ENCODE measurements at places on chromosomes 6 and 20.

DNA sequence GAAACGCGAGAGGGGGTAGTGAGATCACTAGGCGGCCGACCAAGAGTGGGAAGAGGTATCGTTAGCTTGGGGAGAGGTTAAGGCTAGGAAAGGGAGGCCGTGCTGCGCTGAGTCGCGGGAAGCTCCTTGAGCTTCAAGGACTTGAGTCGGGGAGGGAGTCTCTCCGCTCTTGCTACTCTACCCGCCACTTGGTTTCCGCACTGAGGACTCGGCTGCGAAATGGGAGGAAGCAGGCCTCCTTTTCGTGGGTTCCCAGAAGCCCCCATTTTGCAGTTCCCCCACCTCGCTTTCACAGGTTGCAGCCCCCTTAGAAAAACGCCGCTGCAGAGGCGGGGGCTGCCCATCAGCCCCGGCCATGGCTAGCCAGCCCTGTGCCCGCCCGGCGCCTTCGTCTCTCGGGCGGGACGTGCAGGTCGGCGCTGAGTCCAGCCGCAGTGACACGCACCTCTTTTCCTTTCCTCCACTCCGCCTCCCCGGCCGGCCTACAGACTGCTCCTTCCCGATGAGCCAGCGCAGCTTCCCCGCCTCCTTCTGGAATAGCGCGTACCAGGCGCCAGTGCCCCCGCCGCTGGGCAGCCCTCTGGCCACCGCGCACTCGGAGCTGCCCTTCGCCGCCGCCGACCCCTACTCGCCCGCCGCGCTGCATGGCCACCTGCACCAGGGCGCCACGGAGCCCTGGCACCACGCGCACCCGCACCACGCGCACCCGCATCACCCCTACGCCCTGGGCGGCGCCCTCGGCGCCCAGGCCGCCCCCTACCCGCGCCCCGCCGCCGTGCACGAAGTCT lies 4.9 kb downstream of the VGLL2 start:
- DNase-seq, result peak; percentile 38

GRCh38 chr6:28220257-28221133 lies 4.6 kb upstream of the ZSCAN9 start:
- no peak for DNase-seq

GRCh38 chr6:34059136-34059731 lies 86.7 kb downstream of the GRM4 start:
- no peak for DNase-seq

DNA sequence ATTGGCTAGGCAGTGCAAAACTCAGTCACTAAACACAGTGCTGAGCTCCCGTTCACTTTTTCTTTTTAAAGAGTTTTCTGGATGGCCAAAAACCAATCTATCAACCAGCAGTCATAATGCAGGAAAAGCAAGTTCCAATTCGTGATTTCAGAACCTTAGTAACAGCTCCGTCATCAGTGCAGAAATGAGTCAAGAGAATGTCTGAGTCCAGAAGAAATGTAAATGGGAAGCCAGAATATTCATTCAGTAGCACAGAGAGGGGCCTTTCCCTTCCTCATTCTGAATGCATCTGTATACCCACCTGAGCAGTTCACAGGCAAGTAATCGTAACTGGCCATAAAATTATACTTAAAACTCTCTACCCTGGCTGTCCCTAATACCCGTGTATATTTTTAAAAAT lies 20.4 kb downstream of the HUS1B start:
- DNase-seq, result no peak

GRCh38 chr20:46113113-46113470 lies 5.0 kb upstream of the CD40 start:
- DNase-seq, result no peak

DNA sequence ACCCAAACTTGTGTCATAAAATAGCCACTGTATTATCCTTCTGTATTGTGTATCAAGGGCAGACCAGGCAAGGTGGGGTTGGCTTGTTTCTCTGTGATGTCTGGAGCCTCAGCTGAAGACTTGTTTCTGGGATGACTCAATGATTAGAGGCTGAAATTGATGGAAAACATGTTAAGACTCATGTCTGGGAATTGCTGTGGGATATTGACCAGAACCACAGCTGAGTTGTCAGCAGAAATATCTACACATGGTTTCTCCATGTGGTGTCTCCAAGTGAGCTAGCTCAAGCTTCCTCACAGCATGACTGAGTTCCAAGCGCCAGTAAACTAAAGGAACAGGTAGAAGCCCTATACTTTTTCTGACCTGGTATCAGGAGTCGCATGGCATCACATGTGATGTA lies 128.5 kb upstream of the SYNDIG1 start:
- DNase-seq, result no peak

- no peak for DNase-seq
Measured at GRCh38 chr6:27112974-27113373, 134.5 kb upstream of the PRSS16 start.

GRCh38 chr6:43931201-43931600 lies 161.2 kb downstream of the VEGFA start:
- DNase-seq, result no peak

DNA sequence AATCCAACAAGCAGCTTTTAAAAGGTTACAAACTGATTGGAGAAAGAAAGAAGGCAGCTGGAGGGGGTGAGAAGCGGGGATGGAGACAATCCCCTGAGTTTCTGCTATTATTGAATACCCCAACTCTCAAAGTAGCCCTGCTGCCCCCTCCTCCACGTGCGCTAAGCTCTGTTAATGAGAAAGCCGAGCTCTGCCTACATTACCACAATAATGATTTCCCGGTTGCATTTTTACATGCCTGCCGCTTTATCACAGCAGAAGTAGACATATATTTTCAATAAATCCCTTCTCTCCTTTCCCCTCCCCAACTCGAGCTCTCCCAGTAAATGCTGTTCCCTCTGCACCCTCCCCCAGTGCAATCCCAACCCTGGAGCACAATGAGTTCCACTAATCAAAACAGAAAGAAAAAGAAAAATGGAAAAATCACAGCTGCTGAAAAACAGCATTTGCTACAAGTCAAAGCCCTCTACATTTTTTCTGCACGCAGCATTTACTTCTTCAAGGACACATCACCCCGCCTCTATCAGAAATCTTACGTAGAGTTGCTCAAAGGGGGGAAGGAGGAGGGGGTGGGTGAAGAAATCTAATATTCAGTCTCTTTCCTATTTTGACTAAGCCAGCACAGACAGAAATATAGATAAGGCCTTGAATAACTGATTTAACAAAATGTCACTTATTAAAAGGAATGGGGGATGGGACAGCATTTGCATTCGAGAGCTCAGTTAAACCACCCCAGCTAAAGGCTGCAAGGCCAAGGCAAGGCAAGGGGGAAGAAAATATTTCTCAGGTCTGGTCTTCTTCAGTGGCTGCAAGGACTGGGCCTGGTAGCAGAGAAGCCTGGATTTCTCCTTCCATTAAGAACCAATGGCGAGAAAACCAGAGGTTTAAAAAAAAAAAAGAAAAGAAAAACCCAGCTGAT lies 10.7 kb downstream of the TRERF1 start:
- DNase-seq, result no peak

GRCh38 chr6:79898076-79898475 lies 49.3 kb downstream of the ELOVL4 start:
- no peak for DNase-seq

DNA sequence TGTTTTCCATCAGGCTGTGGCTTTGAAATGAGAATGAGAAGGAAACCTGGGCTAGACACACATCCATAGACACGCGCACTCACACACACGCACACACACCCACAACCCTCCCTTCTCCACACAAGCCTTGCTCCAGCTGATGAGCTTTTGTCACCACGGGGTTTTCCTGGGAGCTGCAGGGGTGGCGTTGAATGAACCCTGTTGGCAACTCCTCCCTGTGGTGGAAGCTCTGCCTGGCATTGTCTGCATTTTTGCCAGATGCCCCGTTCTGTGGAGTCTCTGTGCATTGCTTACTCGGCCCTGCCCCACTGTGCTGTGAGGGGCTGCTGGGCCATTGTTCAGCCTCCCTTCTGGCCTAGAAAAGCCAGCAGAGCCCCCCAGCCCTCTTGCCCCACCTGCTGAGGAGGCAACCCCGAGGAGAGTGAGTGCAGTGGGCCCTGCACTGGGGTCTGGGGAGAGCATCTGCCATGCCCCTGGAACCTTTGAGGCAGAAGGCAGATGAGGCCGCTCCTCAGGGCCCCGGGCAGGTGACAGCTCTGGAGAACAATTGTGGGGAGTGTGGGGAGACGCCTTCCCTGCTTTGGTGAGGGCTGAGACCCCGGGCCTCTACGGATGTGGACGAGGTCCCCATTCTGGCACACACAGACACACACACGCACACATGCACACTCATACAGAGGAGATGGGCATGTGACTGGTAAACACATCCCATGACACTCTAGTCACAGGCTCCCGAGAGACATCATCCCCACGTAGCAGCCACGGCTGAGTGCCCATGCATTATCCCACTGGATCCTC lies 9.9 kb downstream of the ADIG start:
- no peak for DNase-seq

GRCh38 chr20:19361790-19362189 lies 149.3 kb downstream of the SLC24A3 start:
- no peak for DNase-seq

- DNase-seq, result no peak
Measured at GRCh38 chr20:25135031-25135430, 53.1 kb upstream of the VSX1 start.

DNA sequence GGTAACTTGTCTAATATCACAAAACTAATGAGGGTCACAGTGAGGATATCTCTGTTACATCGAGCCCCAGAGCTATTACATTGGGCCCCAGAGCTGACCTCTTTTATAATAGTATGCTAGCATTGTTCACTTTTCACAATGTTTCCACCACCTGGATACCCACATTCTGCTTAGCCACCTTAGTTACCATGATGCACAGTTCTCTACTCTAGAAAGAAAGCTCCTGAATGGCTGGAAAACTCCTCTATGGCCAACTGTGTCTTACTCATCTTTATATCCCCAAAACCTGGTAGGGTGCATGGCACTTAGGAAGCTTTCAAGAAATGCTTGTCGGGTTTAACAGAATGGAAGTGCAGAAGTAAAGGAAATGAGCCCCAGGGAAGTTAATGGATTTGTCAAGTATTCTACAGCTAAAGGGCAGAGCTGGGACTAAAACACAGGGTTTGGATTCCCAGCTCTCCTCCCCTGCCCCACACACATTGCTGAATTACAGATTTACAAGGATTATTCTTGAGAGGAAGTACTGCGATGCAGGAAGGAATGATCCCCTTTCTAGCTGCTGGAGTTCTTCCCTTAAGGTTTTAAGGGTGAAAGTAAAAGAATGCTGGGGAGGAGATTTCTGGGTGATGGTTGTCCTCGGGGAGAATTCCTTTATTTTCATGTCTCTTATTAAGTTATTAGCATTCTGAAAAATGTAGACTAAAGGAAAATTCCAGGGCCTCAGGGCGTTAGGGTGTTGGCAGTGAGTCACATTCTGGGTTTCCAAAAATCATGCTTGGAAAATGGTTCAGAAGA lies 16.1 kb upstream of the HINT3 start:
- no peak for DNase-seq

DNA sequence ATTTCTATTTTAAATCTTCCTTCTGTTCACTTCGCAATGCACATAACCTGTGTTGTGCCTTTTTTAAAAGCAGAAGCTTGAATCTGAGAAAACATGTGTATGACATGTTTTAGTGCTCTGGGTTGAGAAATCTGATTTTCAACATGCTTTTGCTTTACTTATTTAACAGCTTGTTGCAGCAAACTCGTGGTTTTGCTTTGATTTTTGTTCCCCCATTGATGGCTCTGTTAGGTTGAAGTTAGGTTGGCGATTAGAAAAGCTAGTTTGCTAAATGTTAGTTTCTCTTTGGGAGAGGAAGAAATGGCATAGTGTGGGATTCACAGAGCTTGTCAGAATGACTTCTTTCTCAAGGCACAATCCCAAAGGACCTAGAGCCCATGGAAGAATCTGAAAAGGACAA lies 170.8 kb downstream of the TMEM242 start:
- DNase-seq, result no peak

- no peak for DNase-seq
Measured at GRCh38 chr6:9977411-9977810, 437.5 kb downstream of the TFAP2A start.

DNA sequence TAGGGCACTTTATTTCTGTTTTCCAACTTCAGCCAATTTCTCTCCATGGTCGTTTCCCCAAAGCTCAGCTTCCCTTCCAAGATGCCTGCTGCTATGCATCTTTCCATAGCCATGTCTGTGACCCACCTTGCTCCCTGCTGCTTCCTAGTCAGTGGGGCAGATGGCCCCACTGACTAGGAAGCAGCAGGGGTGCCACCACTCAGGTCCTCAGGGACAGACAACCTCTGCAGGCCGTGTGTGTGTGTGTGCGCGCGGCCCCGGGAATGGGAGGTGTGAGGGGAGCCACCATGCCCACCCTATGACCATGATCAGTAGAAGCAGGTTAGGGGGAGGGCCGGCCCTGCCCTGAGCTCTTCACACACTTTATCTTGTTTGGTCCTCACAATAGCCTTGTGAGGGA lies 2.7 kb upstream of the IP6K3 start:
- no peak for DNase-seq

DNA sequence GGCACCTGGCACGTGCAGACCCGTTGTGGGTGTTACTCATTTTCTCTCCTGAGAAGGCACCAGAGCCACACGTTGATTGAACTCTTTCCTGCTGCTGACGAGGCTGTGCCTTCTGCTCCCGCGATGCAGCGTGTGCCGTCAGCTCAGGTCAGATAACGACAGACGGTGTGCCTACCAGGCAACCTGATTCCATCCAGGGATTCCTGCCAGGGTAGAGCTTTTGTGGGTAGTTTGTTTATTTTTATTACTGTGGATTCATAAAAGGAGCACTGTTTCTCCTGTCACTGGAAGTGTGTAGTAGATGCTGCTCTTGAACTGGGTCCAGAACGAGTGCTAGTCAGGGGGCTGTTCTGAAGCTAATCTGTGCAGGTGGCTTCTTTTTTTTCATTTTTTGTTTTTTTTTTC lies 20.7 kb downstream of the PRPF6 start:
- DNase-seq, result no peak

DNA sequence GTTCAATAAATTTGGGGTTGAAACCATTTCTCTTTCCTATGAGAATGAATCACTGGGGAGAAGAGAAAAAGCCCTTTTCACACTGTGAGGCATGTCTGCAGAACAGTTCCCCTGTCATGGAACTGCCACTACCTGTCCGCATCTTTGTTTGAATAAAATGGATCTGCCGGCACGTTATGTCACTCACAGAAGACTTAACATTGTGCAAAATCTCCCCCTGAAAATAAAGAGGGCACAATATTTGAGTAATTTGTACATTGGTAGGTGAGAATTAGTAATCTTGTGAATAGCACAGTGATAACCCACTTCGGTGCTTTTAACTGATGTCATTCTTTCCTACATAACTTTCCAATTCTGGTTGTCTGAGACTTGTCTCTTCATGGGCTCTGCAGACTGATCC lies 804.0 kb downstream of the C6orf118 start:
- DNase-seq, result no peak

DNA sequence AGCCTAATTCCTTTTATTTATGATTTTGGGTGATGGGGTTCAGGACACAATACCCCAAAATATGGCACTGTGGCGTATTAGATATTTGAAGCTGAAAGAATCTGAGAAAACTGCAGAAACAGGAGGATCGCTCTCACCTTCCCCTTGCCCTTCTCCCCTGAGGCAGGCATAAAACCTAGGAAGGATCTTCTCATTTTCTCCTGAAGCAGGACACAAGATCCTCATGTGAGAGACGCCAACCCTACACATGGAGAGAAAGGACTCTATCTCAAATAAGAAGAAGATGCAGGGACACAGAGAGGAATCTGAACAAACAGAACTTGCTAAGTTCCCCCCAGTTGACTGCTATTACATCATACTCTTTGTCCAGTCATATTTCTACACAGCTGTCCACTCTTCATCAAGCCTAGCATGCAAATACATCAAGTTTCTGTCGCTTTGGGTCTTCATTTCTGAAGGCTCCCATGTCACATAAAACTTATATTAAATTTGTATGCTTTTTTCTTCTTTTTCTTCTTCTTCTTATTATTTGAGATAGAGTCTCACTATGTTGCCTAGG lies 109.0 kb downstream of the DTNBP1 start:
- DNase-seq, result no peak

Measured in activated naive CD8-positive, alpha-beta T cell treated with anti-CD3 and anti-CD28 coated beads, Interleukin-2, amount 10 ng/mL, durations not matched to agents 7 days and 5 days (primary cell).